ENCODE measurements at places on chromosomes 12 and 14.

- no peak for DNase-seq
These were observed 178.1 kb downstream of the DPF3 start for GRCh38 chr14:72715850-72716228.

DNA sequence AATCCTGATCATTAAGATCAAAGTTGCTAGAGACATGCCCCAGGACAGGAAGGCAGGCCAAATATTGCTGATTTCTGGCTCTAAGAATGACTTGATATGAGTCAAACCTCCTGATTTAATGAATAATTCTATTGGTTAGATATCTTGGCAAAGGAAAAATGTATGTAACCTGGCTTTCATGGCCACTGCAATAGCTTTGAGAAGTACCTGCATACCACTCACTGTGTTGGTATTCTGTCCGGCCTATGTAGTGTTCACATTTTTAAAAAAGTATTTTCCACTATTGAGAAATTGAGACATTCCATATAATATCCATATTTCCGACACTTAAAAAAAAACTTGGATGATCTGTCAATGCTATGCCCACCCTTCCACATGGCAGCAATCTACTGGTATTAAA is 283.1 kb upstream of the SOX5 start:
- DNase-seq: no peak

GRCh38 chr14:99459481-99460100 is 21.1 kb downstream of the SETD3 start:
- no peak for DNase-seq

DNA sequence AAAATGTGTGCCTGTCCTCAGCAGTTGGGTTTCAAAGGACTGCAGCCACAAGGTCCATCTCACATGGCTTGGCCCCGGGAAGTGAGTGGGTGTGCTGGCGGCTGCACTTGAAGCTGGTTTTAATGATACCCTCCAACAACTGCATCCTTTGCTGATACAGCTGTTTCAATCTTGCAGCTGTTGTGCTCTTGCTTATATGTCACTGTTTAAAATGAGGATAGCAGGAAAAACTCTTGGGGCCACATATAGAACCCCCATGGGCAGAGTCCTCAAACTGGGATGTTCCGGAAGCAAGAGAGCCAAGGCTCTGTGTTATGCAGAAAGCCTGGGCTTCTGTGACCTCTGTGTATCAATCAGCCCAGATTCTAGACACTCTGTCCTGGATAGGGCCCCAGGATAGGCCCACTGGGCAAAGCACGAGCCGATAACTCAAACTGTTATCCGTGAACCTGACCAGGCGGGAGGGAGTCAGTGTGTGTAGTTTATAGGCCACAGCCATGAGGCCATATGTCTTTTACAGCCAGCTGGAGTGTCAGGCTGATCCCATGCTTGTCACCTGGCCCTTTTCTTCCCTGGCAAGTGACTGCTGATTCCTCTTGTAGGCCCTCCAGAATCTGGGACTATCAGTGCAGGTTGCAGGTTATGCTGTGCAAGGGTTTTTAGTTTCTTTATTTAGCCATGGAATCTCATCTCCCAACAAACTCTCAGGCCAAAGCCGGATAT is 74.3 kb downstream of the SSPN start:
- no peak for DNase-seq

DNA sequence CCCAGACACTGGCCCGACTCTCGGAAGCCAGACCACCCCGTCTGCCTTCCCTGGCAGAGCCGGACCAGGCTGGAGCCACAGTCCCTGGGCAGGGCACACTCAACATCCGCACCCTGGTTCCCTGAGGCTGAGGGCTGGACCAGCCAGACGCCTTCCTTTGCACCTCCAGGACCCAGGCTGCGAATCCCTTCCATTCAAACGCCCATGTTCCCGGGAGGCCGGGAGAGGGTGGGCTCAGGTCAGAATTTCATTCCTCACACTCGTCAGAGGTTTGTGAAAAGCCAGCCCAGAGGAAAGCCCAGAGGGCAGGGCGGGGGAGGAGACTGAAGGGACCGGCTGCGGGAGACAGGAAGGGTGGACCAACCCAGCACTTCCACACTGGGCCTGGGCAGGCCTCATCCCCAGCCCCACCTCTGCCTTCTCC is 58.7 kb downstream of the LRRC74A start:
- DNase-seq: no peak

- no peak for DNase-seq
These were observed 10.4 kb downstream of the PAX9 start for GRCh38 chr14:36672095-36672494.

- DNase-seq: no peak
These were observed 193.6 kb downstream of the KSR2 start for GRCh38 chr12:117774941-117775775.

- DNase-seq: no peak
These were observed 444.8 kb downstream of the ATP23 start for GRCh38 chr12:58386136-58386535.

DNA sequence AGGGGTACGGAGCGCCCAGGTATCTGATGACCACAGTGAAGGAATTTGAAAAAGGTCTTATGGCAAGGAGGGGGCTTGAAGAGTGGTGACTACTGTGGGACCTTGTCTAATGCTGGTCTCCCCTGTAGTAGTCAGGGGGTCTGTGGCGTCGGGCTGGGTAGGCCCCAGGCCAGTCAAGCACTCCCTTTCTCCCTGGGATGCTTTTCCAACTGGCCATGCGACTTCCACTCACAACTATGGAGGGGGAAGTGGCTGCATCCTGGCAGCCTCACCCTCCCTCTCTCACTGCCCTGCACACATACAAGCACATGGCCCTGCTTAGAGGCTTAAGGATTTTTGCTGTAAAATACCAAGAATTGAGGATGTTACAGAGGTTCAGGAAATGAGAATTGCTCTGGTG is 4.1 kb downstream of the TSPAN11 start:
- no peak for DNase-seq
